ENCODE measurements at places on chromosomes 4 and X.

DNA sequence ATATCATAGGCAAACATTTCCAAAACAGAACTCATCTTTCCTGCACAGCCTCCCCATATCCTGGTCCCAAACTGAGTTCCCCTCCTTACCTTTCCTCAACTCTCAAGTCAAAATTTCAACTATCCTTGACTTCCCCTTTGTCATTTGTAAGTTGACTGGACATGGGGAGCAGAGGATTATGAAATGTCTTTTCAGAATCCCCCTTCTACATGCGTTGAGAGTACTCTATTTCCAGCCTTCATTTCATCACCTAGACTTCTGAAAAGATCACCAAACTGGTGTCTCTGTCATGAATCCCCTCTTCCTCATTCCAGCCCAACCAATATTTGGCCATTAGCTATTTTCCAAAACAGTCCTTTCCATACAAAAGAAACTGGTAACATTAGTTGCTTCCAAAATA is 95.2 kb downstream of the SYNPO2 start:
- no peak for DNase-seq

GRCh38 chrX:11381464-11381863 is 88.3 kb downstream of the AMELX start:
- no peak for DNase-seq

- DNase-seq: no peak
Observed at GRCh38 chr4:168451744-168452390, 28.4 kb downstream of the DDX60L start.

- no peak for DNase-seq
Observed at GRCh38 chrX:41317477-41318208, 16.3 kb upstream of the DDX3X start.

- no peak for DNase-seq
Observed at GRCh38 chrX:12971282-12972003, 3.5 kb upstream of the TMSB4X start.

- DNase-seq: no peak
Observed at GRCh38 chr4:141786946-141787345, 150.6 kb downstream of the IL15 start.

- no peak for DNase-seq
Observed at GRCh38 chrX:150605603-150606002, 37.2 kb downstream of the MTM1 start.

GRCh38 chrX:18985186-18985435 is 1.2 kb upstream of the PHKA2 start:
- DNase-seq: no peak

GRCh38 chr4:53905941-53906377 is 158.4 kb downstream of the CHIC2 start:
- DNase-seq: no peak

GRCh38 chr4:165915215-165915614 is 42.2 kb downstream of the TLL1 start:
- DNase-seq: no peak

- no peak for DNase-seq
Observed at GRCh38 chrX:109261279-109261678, 220.6 kb downstream of the GUCY2F start.

- DNase-seq: no peak
Observed at GRCh38 chrX:139967300-139967699, 2.0 kb upstream of the CXorf66 start.

- no peak for DNase-seq
Observed at GRCh38 chr4:3284734-3285557, 7.9 kb upstream of the RGS12 start.

DNA sequence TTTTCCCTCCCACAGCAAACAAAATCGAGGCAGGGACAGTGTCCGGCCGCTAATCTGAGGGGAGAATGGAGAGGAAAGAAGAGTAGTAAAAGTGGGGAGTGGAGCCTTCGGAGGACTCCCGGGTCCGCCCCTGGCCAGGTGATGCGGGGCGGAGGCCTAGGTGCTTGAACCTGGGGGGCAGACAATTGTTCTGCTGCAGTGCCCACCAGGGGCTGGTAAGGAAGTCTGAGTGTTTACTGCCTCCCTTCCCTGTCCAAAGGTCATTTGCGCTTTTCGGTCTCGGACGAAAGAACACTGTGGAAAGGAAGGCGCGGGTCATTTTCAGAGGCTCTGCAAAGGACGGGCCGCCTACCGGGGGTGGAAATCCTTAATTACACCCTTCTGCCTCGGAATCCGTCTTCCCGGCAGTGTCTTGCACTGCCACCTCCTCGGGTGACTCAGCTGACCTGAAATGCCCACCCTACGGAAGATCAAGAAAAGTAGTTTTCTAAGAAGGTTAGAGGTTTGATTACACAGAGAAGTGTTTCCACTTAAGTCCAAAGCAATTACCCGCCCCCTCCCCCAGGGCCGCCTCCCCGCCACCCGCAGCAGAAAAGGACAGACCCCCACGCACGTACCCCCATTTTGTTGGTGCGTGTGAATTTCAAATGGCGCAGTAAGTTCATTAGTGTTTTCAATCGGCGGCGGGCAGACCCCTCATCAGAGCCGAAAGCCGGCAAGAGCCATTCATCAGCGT is 99.9 kb upstream of the TENM3 start:
- no peak for DNase-seq

DNA sequence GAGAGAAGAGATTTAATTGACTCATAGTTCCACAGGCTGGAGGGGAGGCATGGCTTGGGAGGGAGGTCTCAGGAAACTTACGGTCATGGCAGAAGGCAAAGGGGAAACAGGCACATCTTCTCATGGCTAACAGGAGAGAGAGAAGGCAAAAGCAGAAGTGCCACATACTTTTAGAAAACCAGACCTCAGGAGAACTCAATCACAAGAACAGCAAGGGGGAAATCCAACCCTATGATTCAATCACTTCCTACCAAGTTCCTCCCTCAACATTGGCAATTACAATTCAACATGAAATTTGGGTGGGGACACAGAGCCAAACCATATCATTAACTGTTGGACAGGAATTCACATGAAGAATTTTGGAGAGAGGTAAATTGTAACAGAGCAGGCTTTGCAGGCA is 485.3 kb upstream of the PITX2 start:
- DNase-seq: no peak

DNA sequence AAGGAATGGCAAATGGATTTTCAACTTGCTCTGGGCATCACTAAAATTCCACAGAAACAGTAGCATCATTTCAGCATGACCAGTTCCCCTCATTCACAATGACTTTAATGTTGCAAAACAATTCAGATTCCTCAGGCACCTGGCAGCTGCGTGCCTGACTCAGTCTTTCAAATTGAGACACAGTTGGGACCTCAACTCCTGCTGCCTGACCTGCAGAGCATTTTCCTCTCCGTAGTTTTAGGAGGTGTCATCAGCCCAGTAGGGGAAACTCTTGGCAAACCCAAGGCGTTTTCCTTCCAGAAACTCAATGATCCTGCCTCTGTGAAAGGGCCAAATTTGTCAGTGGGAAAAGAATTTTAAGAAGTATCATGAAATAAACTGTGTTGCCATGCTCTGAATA is 388.9 kb downstream of the SPRY1 start:
- DNase-seq: no peak

GRCh38 chr4:185755451-185755850 is 56.5 kb downstream of the SORBS2 start:
- no peak for DNase-seq

GRCh38 chr4:101135371-101136010 is 211.8 kb downstream of the PPP3CA start:
- DNase-seq: no peak

DNA sequence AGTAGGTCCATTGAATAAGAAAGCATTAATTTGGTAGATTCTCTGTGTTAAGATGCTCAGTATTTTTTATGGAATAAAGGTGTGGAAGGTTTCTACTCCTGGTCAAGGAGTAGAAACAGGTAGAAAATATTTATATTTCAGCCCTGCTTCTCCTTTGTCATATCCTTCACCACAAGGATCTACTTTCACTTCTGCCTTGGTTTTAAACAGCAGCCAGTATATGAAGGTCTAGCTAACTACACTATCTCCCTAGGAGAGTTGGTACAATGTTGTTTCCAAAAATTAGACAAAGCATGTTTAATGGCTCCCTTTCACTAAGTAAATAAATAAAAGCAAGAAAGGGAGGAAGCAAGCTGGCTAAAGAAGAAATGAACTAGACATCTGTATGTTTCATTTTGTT is 44.6 kb upstream of the GYPA start:
- no peak for DNase-seq

- DNase-seq: no peak
Observed at GRCh38 chrX:39016556-39016955, 215.3 kb downstream of the MID1IP1 start.

DNA sequence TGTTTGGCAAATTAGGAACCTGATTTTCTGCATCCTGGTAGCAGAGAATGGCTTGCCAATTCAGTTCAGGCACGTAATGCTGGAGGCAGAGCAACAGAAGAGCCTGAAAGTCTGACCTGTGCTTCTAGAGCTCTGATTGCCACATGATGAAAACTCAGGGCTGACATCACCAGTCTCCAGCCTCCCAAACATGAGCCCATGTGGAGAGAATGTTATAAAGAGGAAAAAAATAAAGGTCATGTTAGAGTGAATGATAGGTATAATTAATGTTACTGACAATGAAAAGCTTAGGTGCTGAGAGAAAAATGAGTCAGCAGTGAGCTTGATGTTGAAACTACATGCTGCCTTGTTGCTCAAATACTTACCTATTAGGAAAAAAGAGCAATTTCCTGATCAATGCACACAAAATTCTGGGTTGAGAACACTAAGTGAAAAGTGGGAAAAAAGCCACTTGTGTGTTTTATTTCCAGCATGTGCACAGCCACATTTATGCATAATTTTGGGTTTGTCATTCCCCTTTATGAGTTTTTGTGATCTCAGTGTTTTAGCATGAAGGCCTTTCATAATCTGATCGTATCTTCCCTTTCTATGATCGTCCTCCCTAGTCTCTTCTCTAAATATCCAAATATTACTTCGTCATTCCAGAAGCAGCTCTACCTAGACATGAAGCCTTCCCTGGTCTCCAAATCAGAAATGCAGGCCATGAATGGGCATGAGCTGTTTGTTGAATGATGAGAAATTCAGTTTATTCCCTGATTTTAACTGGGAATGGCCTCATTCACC is 113.3 kb upstream of the CPEB2 start:
- DNase-seq: no peak

DNA sequence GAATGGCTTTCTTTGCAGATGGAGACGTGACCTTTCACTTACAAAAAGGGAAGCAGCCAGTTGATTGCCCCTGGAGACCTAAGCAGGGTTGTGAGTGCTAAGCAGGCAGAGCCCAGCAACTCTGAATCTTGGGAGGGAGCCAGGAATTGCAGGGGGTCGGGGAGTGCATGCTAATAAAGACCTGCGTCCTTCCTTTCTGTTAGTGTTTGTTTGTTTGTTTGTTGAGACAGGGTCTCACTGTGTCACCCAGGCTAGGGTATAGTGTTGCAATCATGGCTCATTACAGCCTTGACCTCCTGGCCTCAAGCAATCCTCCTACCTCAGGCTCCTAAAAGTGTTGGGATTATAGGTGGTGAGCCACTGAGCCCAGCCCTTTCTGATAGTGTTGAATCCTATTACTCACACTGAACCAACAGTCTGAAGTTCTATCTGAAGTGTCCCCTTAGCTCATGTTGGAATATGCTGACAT is 137.4 kb downstream of the CEP135 start:
- DNase-seq: no peak

DNA sequence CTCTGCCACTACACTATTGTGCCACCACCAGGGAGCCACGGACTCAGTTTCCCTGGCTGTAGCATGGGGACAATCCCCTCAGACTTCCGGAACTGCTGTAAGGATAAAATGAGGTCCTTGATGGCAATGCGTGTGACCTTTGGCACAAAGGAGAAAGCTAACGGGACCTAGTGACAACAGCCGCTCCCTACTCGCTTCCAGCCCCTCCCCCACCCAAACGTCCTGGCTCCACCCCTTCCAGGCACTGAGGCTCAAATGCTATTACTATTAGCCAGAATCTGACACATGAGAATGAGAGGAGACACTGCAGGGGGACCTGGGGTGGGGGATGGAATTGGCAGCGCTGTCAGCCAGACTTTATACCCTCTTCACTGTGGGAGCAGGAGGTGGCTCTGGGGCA is 5.4 kb upstream of the DUSP9 start:
- DNase-seq: no peak

GRCh38 chrX:6049132-6049531 is 179.5 kb downstream of the NLGN4X start:
- no peak for DNase-seq

DNA sequence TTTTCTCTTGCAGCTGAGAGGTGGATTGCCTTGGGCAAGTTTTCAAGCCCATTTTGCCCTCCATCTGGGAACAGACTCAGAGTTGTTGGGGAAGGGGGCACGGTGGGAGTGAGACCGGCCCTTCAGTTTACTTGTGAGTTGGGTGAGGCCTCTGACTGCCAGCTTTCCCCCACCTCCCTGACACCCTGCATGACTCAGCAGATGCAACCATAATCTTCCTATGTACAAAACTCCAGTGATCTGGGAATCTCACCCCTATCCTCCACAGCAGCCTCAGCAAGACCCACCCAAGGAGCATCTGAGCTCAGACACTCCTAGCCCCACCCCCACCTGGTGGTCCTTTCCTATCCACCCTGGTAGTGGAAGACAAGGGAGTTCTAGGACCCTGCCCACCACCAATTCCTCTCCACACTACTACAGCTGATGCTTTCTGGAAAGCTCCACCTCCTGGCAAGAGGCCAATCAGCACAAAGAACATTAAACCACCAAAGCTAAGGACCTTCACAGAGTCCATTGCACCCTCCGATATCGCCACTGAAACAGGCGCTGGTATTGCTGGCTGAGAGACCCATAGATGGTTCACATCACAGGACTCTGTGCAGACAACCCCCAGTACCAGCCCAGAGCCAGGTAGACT is 99.4 kb upstream of the STK26 start:
- no peak for DNase-seq

- DNase-seq: no peak
Observed at GRCh38 chr4:113623274-113623894, 138.2 kb downstream of the CAMK2D start.

- DNase-seq: no peak
Observed at GRCh38 chr4:52371841-52372240, 287.3 kb downstream of the USP46 start.

DNA sequence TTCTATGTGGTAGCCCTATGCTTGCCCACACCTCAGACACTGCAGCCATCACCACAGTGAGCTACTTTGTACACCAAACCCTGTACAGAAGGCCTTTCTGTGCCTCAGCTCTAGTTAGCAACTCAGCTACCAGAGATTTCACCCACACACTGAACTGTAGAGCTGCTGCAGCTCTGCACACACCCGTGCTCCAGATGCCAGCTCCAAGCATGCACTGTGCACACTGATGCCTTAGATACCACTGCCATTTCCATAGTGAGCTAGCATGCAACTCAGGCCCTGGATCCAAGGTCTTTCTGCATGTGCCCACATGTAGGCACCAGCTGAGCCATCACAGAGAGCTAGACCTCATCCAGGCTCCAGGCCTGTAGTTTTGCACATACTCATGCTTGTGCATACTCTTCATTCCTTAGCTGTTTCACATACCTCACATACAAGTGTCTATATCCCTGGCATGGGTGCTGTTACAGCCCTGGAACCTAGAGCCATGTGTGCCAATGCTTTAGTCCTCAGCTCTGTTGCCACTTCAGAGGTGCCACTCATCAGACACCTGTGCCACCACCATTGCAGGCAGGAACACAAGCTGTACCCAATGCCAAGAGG is 423.5 kb upstream of the NDST3 start:
- DNase-seq: no peak

- DNase-seq: no peak
Observed at GRCh38 chr4:80897537-80898303, 132.8 kb upstream of the BMP3 start.

- DNase-seq: no peak
Observed at GRCh38 chr4:53605783-53606182, 14.5 kb upstream of the LNX1 start.

GRCh38 chr4:160350944-160351343 is 1248.1 kb downstream of the RAPGEF2 start:
- DNase-seq: no peak
